PC-9 (cell line): ENCODE measurements at places on chromosomes 7 and 10. TPM values are rescaled to one million over a fixed set of nuclear protein-coding genes. Genes with fewer than 3 reads are reported as not detected.

TBC1D12 gene
- 3.1 and 3.9 TPM in 2 replicates for total RNA-seq

GRCh38 chr7:22443370-22444180 is 56.4 kb downstream of the STEAP1B start:
- DNase-seq = peak; percentile 61

GRCh38 chr7:39069896-39070881 is 92.5 kb downstream of the POU6F2 start:
- DNase-seq = peak; percentile 28

PIK3AP1 gene
- 1.1 and 1.7 TPM in 2 replicates for total RNA-seq

GRCh38 chr7:129298268-129298893 is 73.6 kb downstream of the AHCYL2 start:
- peak; percentile 50 for DNase-seq

- no peak for DNase-seq
Measured at GRCh38 chr7:24866004-24866615, 108.8 kb upstream of the GSDME start.

GRCh38 chr7:99667179-99667578 is 12.6 kb downstream of the CYP3A5 start:
- no peak for DNase-seq

DNA sequence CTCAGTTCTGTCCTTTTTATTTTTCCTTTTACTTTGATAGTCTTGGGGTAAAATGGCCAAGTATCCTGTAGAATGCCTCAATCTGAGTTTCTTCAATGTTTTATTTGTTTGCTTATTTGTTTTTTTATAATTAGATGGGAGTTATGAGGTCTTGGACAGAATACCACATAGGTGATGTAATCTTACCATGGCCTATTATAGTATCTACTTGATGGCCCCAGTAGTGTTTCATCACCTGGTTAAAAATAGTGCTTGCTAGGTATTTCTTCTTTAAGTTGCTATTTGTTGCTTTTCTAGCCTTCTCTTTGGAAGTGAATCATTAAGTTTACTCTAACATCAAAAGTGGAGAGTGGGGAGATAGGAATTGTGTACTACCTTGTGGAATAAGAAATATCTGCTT is 1020.0 kb upstream of the KCND2 start:
- DNase-seq = no peak

CCDC7 gene
- 5.2 and 6.9 TPM in 2 replicates for total RNA-seq

GRCh38 chr7:158809596-158809995 is 19.7 kb downstream of the ESYT2 start:
- no peak for DNase-seq

EPDR1 gene
- 3.3 and 5.4 TPM in 2 replicates for total RNA-seq

GRCh38 chr7:120990468-120991118 is 2.1 kb downstream of the CPED1 start:
- no peak for DNase-seq
